Pulmonary artery endothelial cell (primary cell): ENCODE measurements at places on chromosomes 4 and X.

GRCh38 chr4:183241721-183242151 lies 78.3 kb downstream of the CLDN22 start:
- DNase-seq, result no peak

- no peak for DNase-seq
Observed at GRCh38 chrX:119762718-119763117, 4.3 kb downstream of the SOWAHD start.

GRCh38 chr4:23105759-23106370 lies 413.1 kb downstream of the GBA3 start:
- DNase-seq, result no peak

DNA sequence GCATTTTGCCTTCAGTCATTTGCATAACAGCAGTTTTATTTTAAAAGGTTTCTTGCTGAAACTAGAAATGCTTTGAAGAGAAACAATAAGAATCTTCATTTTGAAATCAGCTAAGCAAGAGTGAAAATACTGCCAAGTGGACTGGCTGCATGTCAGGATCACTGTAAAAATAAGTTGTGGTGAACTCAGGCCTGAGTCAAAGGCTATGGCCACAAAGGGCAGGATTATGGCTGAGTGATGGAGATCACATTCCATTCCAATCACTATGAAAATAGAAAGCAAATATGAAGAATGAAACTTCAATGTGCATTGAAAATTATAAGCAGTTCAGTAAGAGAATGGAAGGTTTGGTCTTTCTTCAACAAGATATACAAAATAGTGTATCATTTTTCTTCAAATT lies 224.5 kb downstream of the PCDH18 start:
- no peak for DNase-seq

- DNase-seq, result no peak
Observed at GRCh38 chr4:24076811-24077210, 187.0 kb upstream of the PPARGC1A start.

DNA sequence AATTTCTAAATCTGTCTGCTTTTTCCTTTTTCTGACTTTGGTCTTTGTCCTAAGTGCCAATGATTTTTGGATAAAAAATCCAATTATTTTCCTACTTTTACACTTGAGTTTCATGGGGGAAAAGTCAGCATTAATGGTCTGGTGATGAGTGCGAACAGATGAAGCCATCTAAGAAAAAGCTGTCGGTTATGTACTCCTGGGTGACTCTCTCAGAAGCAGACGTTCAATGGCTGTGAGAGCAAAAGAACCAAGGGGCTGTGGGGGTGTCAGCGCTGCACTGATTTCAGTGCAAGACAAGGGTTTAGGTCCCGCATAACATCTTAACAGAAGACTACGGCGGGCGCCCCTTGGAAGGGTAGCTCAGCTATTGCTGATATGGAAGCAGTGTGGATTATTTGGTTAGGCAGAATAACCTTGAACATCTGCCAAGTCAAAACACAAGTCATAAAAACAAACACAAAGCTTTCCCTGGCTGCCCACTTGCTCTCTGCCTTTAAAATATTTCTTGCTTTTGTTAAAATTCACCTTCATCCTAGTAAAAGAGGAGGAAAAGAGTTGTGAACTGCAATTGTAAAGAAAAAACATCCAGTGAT lies 240.5 kb downstream of the MAML3 start:
- DNase-seq, result no peak

GRCh38 chr4:55530691-55531090 lies 16.0 kb downstream of the CLOCK start:
- no peak for DNase-seq

GRCh38 chr4:36348403-36348938 lies 67.1 kb downstream of the DTHD1 start:
- no peak for DNase-seq

DNA sequence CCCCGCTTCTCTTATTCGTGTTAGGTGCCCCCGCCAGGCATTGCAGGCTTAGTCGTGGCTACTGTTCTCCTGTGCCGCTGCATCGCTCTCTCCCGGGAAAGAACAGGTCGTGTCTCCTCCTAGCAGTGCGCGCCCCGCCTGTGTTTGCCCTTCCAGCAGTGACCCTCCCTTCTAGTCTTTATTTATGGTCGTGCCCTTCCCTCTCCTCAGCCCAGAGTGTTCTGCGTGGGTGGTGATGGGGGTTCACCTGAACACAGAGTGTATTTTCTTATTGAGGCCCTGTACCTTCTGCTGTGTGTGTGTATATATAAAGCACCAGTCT lies 15.2 kb downstream of the USP11 start:
- DNase-seq, result no peak

GRCh38 chr4:2059046-2059725 lies at the start of gene NAT8L:
TSS of gene NAT8L (plus strand) at chr4:2059327. CDS start at chr4:2059512, 185 bp downstream.
- DNase-seq, result no peak

GRCh38 chr4:4415806-4416805 lies 29.2 kb downstream of the NSG1 start:
- DNase-seq, result no peak

DNA sequence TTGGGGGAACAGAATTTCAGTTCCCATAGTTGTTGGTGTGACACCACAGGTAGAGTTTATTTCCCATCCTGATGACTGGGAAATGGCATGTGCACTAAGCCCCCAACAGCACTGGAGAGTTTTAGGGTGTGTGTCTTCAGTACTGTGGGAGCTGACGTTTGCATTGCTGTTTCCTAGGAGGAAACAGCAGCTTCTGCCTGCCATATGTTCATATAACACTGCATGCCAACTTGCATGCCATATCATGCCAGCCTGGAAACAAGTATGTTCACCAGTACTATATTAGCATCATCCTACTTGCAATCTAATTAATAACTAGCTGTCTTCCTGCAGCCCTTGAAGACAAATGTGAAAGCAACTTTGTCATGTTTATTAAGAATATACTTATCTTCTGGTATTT lies 58.2 kb downstream of the NAA11 start:
- DNase-seq, result no peak

DNA sequence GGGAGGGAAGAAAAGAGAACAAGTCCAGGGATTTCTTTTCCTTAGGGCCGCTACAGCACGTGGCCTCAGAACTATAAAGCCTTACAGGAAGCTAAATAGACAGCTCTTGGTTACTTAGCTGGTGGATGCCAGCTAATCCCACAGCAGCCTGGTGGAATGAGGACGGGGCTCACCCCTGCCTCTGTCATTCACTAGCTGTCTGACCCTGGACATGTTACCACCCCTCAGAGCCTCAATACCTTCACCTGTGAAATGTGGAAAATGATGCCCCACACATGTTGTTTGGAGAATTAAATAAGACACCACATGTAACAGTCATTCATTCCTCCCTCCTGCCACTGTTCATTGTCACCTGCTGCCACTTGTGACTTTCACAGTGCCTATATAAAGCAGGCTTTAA lies 15.7 kb downstream of the CCKAR start:
- DNase-seq, result no peak

- DNase-seq, result no peak
Observed at GRCh38 chr4:161291222-161291621, 872.6 kb downstream of the FSTL5 start.

GRCh38 chr4:1833307-1834046 lies 22.5 kb downstream of the LETM1 start:
- no peak for DNase-seq

- no peak for DNase-seq
Observed at GRCh38 chrX:25014366-25014838, 1.4 kb downstream of the ARX start.

DNA sequence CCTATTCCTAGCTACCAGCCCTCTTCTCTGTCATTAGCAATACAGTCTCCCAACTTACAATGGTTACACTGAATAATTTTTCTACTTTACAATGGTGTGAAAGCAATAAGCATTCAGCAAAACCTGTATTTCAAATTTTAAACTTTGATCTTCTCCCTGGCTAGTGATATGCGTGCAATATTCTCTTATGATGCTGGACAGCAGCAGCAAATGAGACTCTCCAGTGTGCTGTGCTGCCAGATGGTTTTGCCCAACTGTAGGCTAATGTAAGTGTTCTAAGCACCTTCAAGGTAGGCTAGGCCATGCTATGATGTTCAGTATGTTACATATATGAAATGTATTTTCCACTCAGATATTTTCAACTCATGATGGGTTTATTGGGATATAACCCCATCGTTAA lies 5.9 kb upstream of the GAR1 start:
- no peak for DNase-seq

DNA sequence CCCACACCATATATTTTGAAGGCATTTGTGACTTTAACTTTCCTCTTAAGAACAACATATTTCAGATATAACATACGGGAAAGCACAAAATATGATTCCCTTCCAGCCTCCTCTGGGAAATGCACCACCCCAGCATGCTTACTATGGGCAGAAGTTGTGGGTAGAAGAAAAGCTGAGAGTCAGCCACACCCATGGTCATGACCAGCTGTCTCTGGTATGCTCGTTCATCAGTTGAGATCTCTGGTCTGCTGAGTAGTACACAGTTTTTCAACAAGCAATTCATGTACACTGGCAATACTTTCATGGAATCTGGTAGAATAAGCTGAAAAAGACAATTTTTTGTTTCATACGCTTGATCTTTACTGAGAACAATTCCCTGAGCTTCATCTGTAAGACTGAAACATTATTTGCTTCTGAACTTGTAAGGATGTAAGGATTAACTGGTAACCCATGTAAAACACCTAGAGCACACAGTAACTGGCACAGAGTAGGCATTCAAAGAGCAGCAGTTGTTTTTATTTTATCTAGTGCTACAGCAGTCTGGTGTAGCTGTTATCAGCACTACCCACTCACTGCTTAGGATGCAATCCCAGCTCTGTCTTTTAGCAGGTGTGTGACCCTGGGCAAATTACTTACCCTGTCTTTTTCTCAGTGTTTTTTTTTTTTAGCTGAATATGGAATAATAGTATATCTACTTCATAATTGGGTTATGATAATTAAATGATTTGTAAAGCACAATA lies 47.6 kb downstream of the METTL14 start:
- DNase-seq, result no peak

GRCh38 chr4:137960371-137961050 lies 281.6 kb downstream of the SLC7A11 start:
- no peak for DNase-seq

GRCh38 chr4:4788573-4788972 lies 70.9 kb upstream of the MSX1 start:
- no peak for DNase-seq

GRCh38 chr4:178185517-178185916 lies 743.3 kb upstream of the AGA start:
- DNase-seq, result no peak

DNA sequence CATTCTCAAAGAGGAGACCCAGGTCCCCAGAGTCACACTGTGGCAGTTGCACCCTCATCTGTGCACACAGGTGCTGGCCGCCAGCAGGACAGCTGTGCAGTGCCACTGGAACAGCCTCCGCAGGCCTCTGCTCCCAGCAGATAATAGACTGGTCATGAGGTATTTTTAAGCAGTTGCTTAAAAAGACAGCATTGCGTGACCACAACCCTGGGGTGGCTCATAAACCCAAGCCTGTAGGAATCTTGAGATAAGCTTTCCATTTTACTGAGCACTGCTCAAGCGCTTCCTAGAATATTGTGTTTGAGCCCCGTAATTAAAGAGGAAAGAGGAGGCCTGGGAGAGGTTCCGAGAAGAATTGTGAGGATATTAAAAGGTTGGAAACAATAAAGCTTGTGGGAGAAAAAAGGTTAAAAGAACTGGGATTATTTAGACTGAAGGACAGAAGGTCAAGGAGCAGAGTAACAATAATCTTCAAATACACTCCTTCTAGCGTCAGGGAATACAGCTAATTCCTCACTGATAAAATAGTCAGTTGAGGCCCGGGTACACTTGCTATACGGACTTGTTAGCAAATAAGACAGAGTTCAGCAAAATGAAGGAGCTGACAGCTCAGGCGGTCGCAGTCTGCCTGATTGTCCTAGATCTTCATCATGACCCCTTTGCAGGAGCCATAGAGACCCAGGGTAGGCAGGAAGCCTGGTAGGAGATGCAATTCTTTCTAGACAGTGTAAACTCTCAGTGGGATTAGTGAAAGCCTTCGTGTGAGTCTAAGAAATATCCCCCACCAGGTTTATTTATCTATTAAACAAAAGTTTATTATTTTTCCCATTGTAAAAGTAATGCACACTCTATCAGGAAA lies 86.2 kb upstream of the KIT start:
- no peak for DNase-seq

GRCh38 chr4:7654550-7655445 lies 220.1 kb upstream of the PSAPL1 start:
- DNase-seq, result no peak

- no peak for DNase-seq
Observed at GRCh38 chrX:14022019-14022418, 7.7 kb downstream of the GEMIN8 start.

- DNase-seq, result no peak
Observed at GRCh38 chrX:98141466-98141865, 1257.8 kb downstream of the RPA4 start.

DNA sequence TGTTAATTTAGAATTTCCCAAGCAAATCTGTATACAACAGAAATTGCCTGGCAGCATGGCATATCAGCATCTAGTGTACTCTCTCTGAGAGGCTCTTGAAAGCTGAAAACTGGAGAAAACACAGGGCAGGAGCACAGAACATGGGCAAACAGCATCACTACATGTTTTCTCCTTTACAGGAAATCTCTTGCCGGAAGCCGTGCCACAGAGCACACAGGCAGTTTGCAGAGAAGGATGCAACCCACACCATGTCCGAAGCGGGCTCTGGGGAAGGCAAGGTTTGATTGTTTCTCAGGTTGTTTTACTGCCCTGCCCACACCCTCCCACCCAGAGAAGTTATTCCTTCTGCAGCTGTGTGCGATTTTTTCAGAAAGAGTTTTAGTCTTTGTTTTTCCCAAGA lies 41.1 kb upstream of the FAM9C start:
- DNase-seq, result no peak

DNA sequence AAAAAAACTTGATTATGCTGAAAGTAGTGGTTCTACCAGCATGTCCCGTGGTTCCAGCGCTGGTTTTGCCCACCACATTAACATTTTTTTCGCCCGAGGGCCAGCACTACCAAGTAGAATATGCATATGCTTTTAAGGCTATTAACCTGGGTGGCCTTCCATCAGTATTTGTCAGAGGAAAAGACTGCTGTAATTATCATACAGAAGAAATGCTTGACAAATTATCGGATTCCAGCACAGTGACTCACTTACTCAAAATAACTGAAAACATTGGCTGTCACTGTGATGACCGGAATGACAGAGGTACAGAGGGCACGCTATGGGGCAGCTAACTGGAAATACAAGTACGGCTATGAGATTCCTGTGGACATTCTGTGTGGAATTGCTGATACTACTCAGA lies 34.6 kb downstream of the PRPS2 start:
- peak; percentile 30 for DNase-seq

DNA sequence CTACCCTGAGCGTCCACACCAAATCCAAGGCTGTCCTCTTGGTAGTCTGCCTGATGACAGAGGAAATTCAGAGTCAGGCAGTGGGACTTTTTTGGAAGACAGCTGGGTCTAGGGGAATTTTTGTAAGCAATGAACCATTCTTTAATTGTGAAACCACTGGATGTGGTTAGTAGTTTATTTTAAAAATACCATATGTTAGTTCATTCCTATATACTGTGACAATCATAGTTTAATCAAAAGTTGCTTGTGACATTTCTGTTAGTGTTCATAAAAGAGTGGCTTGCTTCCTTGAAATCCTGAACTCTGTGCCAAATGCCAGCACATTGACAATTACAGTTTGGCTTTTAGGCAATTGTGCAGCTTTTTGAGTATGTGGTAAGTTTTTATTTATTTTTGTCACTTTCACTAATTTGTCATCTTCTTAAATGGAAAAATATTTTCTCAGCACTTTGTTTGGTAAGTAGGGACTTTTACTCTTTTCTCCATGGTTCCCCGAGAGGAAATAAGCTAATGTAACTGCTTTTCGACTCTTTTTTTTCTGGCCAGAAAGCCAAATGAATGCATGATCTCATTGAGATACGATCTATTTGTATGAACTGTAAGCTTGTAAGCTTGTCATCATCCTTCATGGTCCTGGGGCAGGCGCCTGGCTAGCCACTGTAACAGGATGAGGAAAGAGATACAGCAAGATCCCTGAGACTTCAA lies 72.6 kb upstream of the SLC4A4 start:
- DNase-seq, result no peak
